ENCODE measurements at places on chromosomes 6 and 20.
A peak's percentile ranks its signal among the peaks of the same experiment; 100 is the strongest.

GRCh38 chr6:38937839-38938613 is 110.6 kb upstream of the GLP1R start:
- no peaks in the 10 kb centered on the region for H3K27me3 ChIP-seq
- no peak for DNase-seq
- H3K4me3 ChIP-seq = no peak overlapping the region
- H3K36me3 ChIP-seq = no peaks in the 10 kb centered on the region
- H3K4me1 ChIP-seq = no peaks in the 10 kb centered on the region

- H3K27ac ChIP-seq = no peak overlapping the region
- peaks cover 7% of the 10 kb centered on the region for H3K4me1 ChIP-seq
- no peak overlapping the region for H3K4me3 ChIP-seq
- no peaks in the 10 kb centered on the region for H3K27me3 ChIP-seq
Observed at GRCh38 chr6:148750838-148751792, 4.3 kb downstream of the UST start.

GRCh38 chr6:166778046-166778445 is 151.0 kb upstream of the RPS6KA2 start:
- H3K4me1 ChIP-seq = peaks cover 4% of the 10 kb centered on the region
- DNase-seq = no peak
- no peak overlapping the region for H3K4me3 ChIP-seq
- H3K27ac ChIP-seq = no peak overlapping the region
- H3K36me3 ChIP-seq = no peaks in the 10 kb centered on the region

DNA sequence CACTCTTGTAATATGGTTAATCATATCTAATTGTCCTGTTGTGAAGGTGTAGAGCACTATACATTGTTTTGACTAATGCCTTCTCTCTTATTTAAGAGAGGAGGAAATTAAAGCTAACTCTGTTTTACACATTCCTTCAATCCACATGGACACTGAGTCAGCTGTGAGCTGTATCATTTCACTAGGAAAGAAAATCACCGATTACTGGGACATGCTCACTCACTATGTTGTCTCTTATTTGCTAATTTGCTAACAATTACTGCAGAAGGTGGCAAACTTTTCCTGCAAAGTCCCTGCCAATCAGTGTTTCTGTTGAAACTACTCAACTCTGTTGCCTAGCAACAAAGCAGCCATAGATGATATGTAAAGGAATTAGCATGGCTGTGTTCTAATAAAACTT is 98.2 kb downstream of the BCAS1 start:
- H3K27ac ChIP-seq = no peak overlapping the region
- H3K4me3 ChIP-seq = no peak overlapping the region
- H3K36me3 ChIP-seq = no peaks in the 10 kb centered on the region
- H3K27me3 ChIP-seq = no peaks in the 10 kb centered on the region
- DNase-seq = no peak

DNA sequence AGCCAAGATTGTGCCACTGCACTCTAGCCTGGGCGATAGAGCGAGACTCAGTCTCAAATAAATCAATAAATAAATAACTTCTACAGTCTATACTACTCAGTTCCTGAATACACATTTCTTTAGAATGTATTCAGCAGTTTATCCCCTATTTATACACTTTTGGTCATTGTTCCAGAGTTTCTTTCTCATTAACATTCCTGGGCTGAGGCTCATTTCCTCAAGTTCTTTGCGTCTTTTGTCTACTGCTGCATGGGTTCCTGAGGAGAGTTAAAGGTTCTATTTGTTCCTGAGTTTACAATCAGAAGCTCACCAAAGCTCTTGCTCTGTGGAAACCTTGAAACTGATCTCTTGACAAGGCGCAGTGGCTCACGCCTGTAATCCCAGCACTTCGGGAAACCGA is 37.7 kb upstream of the SASH1 start:
- no peak overlapping the region for H3K4me3 ChIP-seq
- H3K27me3 ChIP-seq = no peaks in the 10 kb centered on the region
- H3K27ac ChIP-seq = no peak overlapping the region
- H3K36me3 ChIP-seq = no peaks in the 10 kb centered on the region
- DNase-seq = no peak

GRCh38 chr6:44667226-44667625 is 279.7 kb downstream of the CDC5L start:
- DNase-seq = no peak
- no peak overlapping the region for H3K4me3 ChIP-seq
- no peaks in the 10 kb centered on the region for H3K4me1 ChIP-seq
- no peak overlapping the region for H3K27ac ChIP-seq
- H3K27me3 ChIP-seq = no peaks in the 10 kb centered on the region

DNA sequence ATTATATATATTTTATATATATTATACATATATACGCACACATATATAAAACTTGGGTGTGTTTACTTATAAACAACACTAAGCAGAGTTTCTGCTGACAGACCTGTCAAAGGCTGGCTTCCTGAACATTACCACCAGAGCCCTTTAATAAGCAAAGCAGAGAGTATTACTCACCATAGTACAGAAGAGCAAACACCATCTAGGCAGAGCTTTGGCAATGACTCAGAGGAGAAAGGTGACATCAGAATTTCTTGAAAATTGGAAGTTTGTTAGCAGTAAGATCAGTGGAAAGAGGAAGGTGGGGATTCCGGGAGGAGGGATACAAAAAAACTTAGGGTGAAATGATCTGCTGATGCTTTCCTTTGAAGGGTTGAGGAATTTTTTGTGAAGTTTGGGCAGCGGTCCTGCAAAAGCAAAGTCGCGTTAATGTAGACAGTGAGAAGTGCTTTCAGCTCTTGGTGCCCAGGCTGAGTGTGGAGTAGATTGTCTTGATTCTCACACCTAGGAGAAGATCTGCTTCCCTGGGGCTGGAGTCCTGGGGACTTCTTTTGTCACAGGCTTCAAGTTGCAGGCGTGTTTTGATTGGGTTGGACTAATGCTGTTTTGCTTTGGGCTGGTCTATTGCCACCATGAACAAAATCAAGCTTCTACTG is 109.6 kb upstream of the BACH2 start:
- H3K4me3 ChIP-seq = no peak overlapping the region
- no peak for DNase-seq
- H3K4me1 ChIP-seq = no peaks in the 10 kb centered on the region

DNA sequence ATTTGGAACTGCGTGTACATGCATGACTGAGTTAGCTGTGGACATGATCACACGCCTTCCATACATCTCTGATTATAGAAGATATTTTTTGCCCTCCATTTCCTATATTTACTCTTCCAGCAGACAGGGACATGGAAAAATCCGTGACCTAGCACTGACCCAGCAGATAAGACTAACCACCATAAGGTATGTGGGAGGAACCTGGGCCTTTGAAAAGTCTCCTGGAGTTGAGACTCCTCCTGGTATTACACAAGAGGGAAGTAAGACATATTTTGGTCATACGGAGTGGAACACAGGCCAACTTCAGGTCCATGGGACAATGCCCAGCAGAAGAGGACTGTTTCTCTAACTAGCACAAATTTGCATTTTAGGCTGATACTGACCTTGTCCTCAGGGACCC is 13.7 kb upstream of the SIRPB1 start:
- H3K4me3 ChIP-seq = no peak overlapping the region
- no peaks in the 10 kb centered on the region for H3K36me3 ChIP-seq
- DNase-seq = no peak
- H3K27me3 ChIP-seq = no peaks in the 10 kb centered on the region

DNA sequence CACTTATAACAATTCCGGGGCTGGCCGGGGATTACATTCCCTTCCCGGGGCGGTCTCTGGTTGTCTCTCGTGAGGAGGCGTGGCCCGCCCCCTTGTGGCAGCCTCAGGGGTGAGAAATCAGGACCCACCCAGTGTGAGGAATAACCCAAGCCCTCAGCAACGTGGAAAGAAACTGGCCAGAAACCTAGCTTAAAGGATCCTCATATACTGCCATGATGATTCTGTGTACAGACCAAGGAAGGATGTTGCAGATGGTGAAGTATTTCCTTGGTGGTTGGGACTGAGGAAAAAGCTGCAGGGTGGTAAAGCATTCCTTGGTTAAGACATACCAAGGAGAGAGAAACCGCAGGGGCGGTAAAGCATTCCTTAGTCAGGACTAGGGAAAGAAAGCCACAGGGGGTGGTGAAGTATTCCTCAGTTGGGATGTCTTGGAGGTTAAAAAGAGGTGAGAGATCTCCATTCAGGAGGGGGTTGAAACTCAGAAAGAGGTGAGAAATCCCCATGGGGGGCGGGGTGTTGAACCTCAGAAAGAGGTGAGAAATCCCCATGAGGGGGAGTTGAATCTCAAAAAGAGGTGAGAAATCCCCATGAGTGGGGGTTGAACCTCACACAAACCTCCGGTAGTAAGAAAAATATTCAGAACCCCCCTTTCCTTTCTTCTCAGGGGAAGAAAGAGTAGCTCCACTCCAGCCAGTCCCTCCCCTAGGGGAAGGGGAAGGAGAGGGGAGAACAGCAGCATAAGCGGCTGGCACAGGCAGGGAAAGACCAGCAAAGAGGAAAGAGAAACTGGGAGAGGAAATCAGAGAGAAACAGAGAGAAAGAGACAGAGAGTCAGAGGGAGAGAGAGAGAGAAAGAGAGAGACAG is 238.1 kb downstream of the RNGTT start:
- no peaks in the 10 kb centered on the region for H3K36me3 ChIP-seq
- H3K4me3 ChIP-seq = no peak overlapping the region
- peaks cover 9% of the 10 kb centered on the region for H3K4me1 ChIP-seq
- no peak for DNase-seq

DNA sequence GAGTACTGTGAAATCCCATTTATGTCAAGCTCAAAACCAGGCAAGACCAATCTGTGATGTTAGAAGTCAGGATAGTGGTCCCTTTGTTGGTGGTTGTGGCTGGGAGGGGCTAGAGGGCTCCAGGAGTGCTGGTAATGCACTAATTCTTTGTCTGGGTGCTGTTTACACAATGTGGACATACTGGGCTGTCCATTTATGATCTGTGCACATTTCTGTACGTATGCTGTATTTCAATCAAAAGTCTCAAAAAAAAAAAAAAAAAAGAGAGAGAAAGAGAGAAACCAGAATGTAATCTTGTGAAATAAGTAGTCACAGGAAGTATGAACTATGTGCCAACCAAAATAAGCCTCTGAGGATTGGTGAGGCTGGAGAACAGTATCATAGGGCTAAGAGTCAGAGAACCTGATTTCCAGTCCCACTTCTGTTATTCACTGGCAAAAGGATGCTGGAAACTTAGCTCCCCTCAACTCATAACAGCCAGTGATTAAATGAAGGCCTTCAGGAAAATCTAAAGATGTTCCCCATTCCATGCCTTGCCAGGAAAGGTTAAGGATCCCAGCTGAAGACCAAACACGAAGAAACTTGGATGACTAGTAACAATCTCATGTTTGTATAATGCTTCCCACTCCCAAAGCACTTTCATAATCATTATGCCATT is 19.6 kb upstream of the TRAM2 start:
- H3K4me1 ChIP-seq = peaks cover 38% of the 10 kb centered on the region
- H3K4me3 ChIP-seq = peak overlapping the region; percentile 9
- no peak for DNase-seq
- H3K27ac ChIP-seq = peak overlapping the region; percentile 33
- no peaks in the 10 kb centered on the region for H3K36me3 ChIP-seq
- no peaks in the 10 kb centered on the region for H3K27me3 ChIP-seq

- peaks cover 19% of the 10 kb centered on the region for H3K36me3 ChIP-seq
- no peaks in the 10 kb centered on the region for H3K27me3 ChIP-seq
- no peak for DNase-seq
- no peak overlapping the region for H3K4me3 ChIP-seq
- H3K27ac ChIP-seq = no peak overlapping the region
Observed at GRCh38 chr6:20411953-20412681, 10.4 kb downstream of the E2F3 start.

GRCh38 chr6:57421503-57421902 is 104.1 kb downstream of the PRIM2 start:
- peak; percentile 56 for DNase-seq
- H3K36me3 ChIP-seq = 0 out of 2 replicates have a peak, but pooled peaks cover 7% of the 10 kb centered on the region
- peaks cover 46% of the 10 kb centered on the region for H3K4me1 ChIP-seq
- H3K27me3 ChIP-seq = no peaks in the 10 kb centered on the region

- no peaks in the 10 kb centered on the region for H3K4me1 ChIP-seq
- H3K27ac ChIP-seq = no peak overlapping the region
- no peaks in the 10 kb centered on the region for H3K27me3 ChIP-seq
- H3K4me3 ChIP-seq = no peak overlapping the region
Observed at GRCh38 chr20:45589725-45590124, 10.6 kb upstream of the WFDC8 start.

DNA sequence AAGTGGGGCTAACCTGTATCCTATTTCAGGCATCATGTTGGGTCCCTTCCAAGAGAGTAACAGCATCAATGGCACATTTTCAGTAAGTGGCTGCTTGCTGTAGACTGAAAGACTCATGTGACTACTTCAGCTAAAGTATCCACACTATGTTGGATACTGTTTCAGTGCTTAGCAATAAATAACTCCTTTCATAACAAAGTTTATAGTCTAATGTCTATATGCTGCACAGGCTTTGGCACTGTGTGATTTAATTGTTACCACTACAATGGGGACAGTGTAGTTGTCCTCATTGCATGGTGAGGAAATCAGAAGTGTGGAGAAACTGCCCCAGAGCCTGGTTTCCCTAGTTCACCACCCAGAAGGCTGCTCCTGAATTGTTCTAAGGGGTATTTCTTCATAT is 318.0 kb upstream of the PTCHD4 start:
- H3K27me3 ChIP-seq = no peaks in the 10 kb centered on the region
- no peaks in the 10 kb centered on the region for H3K4me1 ChIP-seq
- no peak for DNase-seq
- H3K36me3 ChIP-seq = no peaks in the 10 kb centered on the region
- no peak overlapping the region for H3K4me3 ChIP-seq

GRCh38 chr6:129206821-129207220 is 323.9 kb downstream of the LAMA2 start:
- no peaks in the 10 kb centered on the region for H3K4me1 ChIP-seq
- H3K27me3 ChIP-seq = no peaks in the 10 kb centered on the region
- H3K27ac ChIP-seq = no peak overlapping the region
- H3K4me3 ChIP-seq = no peak overlapping the region
- no peaks in the 10 kb centered on the region for H3K36me3 ChIP-seq
- no peak for DNase-seq

- no peak overlapping the region for H3K27ac ChIP-seq
- H3K4me3 ChIP-seq = no peak overlapping the region
- H3K4me1 ChIP-seq = 0 out of 2 replicates have a peak, but pooled peaks cover 2% of the 10 kb centered on the region
- no peaks in the 10 kb centered on the region for H3K27me3 ChIP-seq
- DNase-seq = no peak
- no peaks in the 10 kb centered on the region for H3K36me3 ChIP-seq
Observed at GRCh38 chr6:149079911-149080491, 237.5 kb upstream of the TAB2 start.

DNA sequence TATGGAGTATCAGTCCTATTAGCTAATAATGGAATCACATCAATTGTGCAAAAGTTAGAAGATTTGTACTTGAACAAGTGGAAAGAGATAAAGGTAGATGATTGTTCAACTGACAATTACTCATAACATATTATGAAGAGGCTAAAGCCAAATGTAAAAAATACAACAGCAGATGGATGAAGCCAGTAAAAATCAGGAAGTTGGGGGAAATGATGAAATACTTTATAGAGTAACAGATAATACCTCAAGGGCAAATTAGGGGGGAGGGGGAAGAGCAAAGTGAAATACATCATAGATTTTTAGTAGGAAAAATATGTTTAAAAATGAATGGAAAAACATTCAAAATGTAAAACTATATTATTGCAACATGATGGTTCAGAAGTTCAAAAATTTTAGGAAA is 114.0 kb downstream of the PDSS2 start:
- H3K36me3 ChIP-seq = no peaks in the 10 kb centered on the region
- H3K4me3 ChIP-seq = no peak overlapping the region
- H3K4me1 ChIP-seq = peaks cover 21% of the 10 kb centered on the region
- H3K27me3 ChIP-seq = no peaks in the 10 kb centered on the region
- H3K27ac ChIP-seq = peak overlapping the region; percentile 16
